Substantia nigra (tissue), 51 donors: ENCODE measurements at places on chromosomes 4 and X.
A peak's percentile ranks its signal among the peaks of the same experiment; 100 is the strongest.

DNA sequence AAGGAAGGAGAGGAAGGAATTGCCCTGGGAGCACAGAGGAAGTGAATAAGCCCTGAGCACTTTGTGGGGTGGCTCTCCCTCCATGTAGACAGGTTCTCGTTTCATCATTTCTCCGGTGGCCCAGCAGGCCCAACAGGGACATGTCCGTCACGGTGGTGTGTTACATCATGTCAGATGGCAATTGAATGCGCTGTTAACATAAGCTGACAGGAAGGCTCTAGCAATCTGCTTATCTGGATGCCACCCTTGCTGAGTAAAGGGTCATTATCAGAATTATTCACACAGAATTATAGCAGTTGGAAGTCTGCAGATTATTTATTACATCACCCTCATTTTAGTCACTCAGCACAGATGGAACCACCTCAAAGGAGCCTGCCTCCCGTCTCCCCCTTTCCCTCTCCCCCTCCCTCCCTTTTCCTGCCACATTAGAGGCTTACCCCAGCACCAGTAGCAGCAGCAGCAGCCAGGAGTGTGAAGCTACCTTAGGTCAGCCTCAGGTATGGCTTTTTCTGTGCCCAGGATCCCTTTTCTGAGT lies 124.3 kb upstream of the TRIM2 start:
- DNase-seq = no peak

GRCh38 chrX:39465467-39465866 lies 632.3 kb downstream of the BCOR start:
- DNase-seq = no peak

GRCh38 chr4:150699599-150699998 lies 117.6 kb downstream of the MAB21L2 start:
- no peak for DNase-seq

DNA sequence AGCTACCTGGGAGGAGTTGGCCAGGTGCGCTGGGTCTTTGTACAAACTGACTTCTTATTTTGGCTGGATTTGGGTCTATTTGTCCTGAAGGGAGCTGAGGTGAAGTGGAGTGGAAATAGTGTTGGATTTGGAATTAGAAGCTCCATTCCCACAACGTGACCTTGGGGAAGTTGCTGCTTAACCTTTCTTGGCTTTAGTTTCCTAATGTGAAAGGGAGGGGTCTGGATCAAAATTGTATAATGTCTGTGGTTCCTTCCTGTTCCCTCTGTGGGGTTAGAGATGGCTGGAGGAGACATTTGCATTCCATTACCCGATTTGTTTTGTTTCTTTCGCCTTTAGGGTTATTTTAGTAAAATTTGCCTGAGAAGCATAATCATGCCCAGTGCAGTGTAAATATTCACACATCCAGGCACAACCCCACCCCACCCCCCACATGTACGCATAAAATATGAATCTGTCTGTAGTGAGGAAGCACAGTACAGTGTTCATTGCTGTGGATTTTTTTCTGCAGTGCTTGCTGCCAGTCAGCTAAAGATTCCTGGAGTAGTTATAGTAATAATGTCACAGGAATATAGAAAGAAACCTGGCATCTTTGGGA lies 21.5 kb downstream of the JADE1 start:
- no peak for DNase-seq

DNA sequence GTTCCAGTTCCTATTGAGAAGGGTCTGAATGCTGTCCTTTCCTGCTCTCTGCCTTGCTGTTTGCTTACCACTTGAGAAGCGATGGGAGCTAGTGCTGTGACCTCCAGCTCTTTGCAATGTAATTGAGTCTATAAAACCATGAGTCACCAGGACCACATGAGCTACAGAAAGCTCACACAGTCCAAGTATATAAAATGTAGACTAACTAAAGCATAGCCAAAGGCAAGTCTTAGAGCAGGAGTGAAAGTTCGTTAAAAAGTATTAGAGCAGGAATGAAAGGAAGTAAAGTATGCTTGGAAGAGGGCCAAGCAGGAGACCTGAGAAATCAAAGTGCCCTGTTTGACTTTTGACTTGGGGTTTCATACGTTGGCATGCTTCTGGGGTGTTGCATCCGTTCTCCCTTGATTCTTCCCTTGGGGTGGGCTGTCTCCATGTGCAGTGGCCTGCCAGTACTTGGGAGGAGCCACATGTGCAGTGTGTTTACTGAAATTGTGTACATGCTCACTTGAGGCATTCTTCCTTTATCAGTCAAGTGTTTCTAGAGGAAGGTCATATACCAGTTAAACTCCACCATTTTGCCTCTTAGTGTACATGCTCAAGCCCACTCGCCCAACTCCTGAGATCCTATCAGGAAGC lies 71.3 kb upstream of the KIT start:
- no peak for DNase-seq

DNA sequence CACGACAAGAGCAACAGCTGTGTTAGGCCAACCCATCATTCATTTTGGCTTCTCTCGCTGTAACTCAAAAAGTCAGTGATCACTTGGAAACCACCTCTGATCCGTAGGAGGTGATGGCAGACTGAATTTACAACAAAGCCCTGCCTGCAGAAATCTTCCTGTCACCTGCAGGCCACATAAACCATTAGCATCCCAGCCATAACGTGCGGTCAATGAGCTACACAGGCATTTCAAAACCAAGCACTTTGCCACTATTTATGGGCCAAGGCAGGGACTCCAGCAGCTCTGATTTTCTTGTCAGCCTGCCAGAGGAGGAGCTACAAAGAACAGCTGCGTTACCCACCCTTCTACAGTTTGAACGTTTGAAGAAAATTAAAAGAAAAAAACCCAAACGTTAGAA lies 228.1 kb upstream of the PPARGC1A start:
- DNase-seq = peak; percentile 9
